Neural progenitor cell (in vitro differentiated cells): ENCODE measurements at places on chromosomes 4 and X. TPM values are rescaled to one million over a fixed set of nuclear protein-coding genes. Genes with fewer than 3 reads are reported as not detected.

Gene DOK7
- 0.22 TPM in 1 of 2 replicates, not detected in the other for total RNA-seq

Gene LNX1
- total RNA-seq: 0.34 and 0.43 TPM in 2 replicates

Gene GPRIN3
- 0.15 TPM in 2 replicates for total RNA-seq

Gene SRPX
- 3.2 and 4.8 TPM in 2 replicates for total RNA-seq

Gene NR0B1
- not detected in 2 replicates for total RNA-seq

Gene ANXA3
- total RNA-seq: 1.7 and 1.9 TPM in 2 replicates

Gene FRMPD4
- not detected in 2 replicates for total RNA-seq

DNA sequence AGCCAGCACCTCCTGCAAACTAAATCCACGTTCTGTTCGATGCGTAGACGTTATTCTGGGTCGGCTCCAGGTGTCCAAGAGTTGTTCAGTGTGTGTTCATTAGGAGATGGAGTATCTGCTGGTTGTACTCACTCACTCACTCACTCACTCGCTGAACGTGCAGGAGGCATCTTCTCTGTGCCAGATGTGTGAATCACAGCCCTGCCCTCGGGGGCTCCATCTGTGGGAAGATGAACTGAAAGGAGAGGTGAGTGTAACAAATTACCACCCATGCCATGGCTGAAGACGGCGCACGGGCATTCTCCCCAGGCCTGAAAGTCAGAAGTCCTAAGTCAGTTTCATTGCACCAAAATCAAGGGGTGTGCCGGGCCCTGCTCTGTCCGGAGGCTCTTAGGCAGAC is 16.1 kb downstream of the NSG1 start:
- H3K4me3 ChIP-seq: no peak overlapping the region
- peaks cover 3% of the 10 kb centered on the region for H3K4me1 ChIP-seq
- no peaks in the 10 kb centered on the region for H3K27me3 ChIP-seq
- no peak for DNase-seq
- H3K36me3 ChIP-seq: no peaks in the 10 kb centered on the region
- H3K27ac ChIP-seq: no peak overlapping the region

DNA sequence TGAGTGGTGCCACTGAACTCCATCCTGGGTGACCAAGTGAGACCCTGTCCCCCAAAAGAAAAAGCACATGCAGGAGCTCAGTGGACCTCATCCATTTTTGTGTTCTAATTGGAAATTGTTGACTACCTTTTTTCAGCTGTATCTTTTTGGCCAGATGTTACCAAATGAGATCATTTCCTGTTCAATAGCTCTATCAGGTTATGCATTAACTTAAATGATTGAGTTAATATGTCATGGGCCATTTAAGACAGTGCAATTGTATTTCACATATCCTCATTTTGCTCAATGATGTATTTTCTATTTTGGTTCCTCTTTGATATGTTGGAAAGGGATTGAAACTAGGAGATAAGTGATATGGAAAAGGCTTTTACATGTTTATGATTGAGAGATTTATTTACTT is 26.2 kb upstream of the RHOH start:
- no peak overlapping the region for H3K27ac ChIP-seq
- no peak for DNase-seq
- no peaks in the 10 kb centered on the region for H3K27me3 ChIP-seq
- peaks cover 6% of the 10 kb centered on the region for H3K36me3 ChIP-seq

- H3K4me3 ChIP-seq: peak overlapping the region; percentile 50
- no peaks in the 10 kb centered on the region for H3K36me3 ChIP-seq
- H3K27me3 ChIP-seq: peaks cover 21% of the 10 kb centered on the region
- peak; percentile 29 for DNase-seq
- no peak overlapping the region for H3K27ac ChIP-seq
These were observed 1.2 kb downstream of the PPARGC1A start for GRCh38 chr4:23888421-23889319.

DNA sequence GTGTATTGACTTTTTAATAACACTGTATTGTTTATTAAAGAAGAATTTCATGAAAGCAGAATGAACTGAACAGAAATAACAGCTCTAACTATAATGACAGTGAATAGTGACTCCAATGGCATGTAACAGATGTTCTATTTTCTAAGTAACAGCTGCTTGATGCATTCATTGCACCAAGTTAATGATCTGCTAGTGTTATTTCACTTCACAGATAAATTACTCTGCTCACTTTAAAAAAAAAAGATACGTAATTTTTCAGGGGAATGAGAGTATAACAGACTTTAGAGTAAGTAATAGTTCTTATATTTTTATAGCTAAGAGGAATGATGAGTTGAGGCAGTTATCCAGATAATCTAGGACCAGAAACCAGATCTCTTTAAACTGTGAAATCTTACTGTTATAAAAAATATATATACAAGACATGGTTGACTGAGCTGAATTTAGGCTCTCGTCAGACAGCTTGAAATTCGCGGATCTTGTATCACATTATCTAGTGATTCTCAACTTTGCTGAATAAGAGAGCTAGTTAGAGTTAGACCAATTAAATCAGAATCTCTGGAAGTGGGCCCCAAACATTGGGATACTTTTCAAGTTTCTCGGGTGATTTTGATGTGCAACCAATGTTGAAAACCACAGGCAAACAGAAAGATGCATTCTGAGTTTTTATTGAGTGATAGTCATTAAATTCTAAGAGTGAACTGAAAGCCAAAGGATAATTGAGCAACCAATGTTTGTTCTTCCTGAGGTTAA is 840.7 kb downstream of the DMD start:
- H3K4me1 ChIP-seq: no peaks in the 10 kb centered on the region
- DNase-seq: no peak
- H3K27me3 ChIP-seq: no peaks in the 10 kb centered on the region
- no peak overlapping the region for H3K27ac ChIP-seq
- no peaks in the 10 kb centered on the region for H3K36me3 ChIP-seq

DNA sequence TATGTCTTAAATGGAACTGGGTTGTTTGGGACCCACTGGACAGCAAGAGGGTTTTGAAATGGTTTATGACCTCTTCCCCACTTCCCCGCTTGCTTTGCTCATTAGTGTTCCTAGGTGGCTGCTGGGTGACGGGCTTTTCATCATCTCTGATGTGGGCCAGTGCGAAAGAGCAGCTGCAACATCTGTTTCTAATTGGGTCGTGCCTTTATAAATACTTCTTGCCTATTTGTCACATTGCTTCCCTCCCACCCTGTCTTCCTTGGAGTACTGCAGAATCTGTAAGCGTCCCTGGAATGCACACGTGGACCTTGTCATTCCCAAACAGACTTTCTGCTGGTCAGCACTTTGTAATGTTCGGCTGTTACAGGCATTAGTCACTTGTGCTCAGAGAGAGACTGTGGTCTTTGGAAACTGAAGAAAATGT is 35.2 kb downstream of the SEPTIN11 start:
- H3K4me1 ChIP-seq: peaks cover 38% of the 10 kb centered on the region
- peaks cover 3% of the 10 kb centered on the region for H3K36me3 ChIP-seq
- H3K27me3 ChIP-seq: no peaks in the 10 kb centered on the region
- no peak overlapping the region for H3K27ac ChIP-seq

GRCh38 chr4:64266669-64267068 is 142.6 kb downstream of the TECRL start:
- no peaks in the 10 kb centered on the region for H3K27me3 ChIP-seq
- H3K4me1 ChIP-seq: no peaks in the 10 kb centered on the region
- no peak overlapping the region for H3K27ac ChIP-seq
- no peak overlapping the region for H3K4me3 ChIP-seq
- no peak for DNase-seq

DNA sequence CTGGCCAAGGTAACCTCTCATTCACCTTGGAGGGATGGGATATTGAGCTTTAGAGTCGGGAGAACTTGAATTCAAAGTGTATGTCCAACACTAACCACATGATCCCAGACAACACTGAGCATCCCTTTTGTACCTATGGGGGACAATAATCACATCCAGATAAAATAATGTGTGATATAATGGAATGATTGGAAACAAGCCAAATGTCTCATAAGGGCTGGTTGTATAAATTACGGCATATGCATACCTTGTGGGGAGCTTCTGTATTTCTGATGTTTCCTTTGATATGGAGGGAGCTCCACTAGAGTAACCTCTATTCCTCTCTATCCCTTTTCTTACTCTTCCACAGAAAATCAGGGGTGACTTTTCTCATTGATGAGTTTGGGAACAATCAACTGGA is 40.7 kb upstream of the LDB2 start:
- H3K4me1 ChIP-seq: no peaks in the 10 kb centered on the region
- H3K27me3 ChIP-seq: no peaks in the 10 kb centered on the region
- no peak overlapping the region for H3K27ac ChIP-seq
- H3K36me3 ChIP-seq: no peaks in the 10 kb centered on the region
- DNase-seq: no peak
- no peak overlapping the region for H3K4me3 ChIP-seq

- H3K4me3 ChIP-seq: no peak overlapping the region
- DNase-seq: no peak
- H3K27ac ChIP-seq: no peak overlapping the region
- H3K36me3 ChIP-seq: no peaks in the 10 kb centered on the region
- H3K4me1 ChIP-seq: peaks cover 52% of the 10 kb centered on the region
These were observed 40.9 kb downstream of the TSPAN5 start for GRCh38 chr4:98617358-98618047.

- H3K27ac ChIP-seq: no peak overlapping the region
- H3K4me1 ChIP-seq: no peaks in the 10 kb centered on the region
- no peaks in the 10 kb centered on the region for H3K36me3 ChIP-seq
- no peak overlapping the region for H3K4me3 ChIP-seq
- no peak for DNase-seq
These were observed 408.0 kb upstream of the SPOCK3 start for GRCh38 chr4:167642250-167642649.
